Mesothelial cell of epicardium (in vitro differentiated cells): ENCODE measurements at places on chromosomes 5 and 9. TPM values are rescaled to one million over a fixed set of nuclear protein-coding genes. Genes with fewer than 3 reads are reported as not detected.

Gene SH2D3C
- 3.4 to 3.9 TPM (median 3.7 TPM) in 3 replicates for total RNA-seq

DNA sequence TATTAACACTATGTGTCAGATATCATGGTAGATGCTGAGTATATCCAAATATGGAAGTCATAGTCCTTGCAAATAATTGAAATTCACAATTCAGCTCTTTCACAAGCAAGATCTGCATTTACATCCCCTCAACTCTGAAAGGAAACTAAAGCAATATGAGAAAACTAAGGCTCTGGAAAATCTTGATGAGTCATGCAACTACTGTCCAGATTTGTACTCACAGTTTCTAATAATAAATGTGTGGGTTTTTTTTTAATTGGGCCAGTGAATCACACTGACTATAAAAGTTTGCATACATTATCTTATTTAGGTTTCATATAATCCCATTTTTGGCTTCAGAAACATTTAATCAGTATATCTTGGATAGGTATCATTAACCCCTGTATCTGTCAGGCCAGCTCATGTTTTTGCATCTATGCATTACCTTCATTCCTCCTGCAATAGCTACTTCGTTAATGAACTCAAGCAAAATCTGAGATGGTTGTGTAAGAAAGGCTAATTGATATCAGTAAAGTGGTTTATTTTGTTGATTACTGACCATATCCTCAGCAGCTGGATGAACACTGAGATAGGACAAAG lies 58.7 kb upstream of the PRR16 start:
- no peak for DNase-seq

Gene SVEP1
- 44.5 to 47.2 TPM (median 45.2 TPM) in 3 replicates for total RNA-seq

Gene SLC34A3
- total RNA-seq: 0.23 to 0.27 TPM in 2 of 3 replicates, not detected in the other

DNA sequence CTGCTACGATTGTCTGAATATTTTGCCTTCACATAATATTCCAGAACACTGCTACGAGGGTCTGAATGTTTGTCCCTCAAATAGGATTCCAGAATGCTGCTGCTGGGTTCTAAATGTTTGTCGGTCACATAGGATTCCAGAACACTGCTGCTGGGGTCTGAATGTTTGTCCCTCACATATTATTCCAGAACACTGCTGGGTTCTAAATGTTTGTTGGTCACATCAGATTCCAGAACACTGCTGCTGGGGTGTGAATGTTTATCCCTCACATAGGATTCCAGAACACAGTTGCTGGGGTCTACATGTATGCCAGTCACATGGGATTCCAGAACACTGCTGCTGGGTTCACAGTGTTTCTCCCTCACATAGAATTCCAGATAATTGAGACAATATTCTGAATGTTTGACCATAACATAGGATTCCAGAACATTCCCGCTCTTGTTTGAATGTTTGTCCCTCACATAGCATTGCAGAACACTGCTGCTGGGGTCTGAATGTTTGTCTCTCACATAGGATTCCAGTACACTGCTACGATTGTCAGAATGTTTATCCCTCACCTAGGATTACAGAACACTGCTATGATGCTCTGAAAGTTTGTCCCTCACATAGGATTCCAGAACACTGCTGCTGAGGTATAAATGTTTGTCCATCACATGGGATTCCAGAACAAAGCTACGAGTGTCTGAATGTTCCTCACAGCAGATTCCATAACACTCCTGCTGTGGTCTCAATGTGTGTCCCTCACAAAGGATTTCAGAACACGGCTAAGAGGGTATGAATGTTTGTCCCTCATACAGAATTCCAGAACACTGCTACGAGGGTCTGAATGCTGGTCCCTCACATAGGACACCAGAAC lies 201.8 kb downstream of the FOXD4L6 start:
- no peak for DNase-seq

Gene MEGF10
- 2.8 to 4.1 TPM (median 3.0 TPM) in 3 replicates for total RNA-seq

Gene WWC1
- 29.9 to 35.1 TPM (median 32.8 TPM) in 3 replicates for total RNA-seq

GRCh38 chr9:18118268-18118667 lies 355.7 kb upstream of the ADAMTSL1 start:
- no peak for DNase-seq
